ENCODE measurements at places on chromosomes 1 and 21.

GRCh38 chr1:39900662-39901463 is 854 bp downstream of the MYCL start:
- no peak for DNase-seq

DNA sequence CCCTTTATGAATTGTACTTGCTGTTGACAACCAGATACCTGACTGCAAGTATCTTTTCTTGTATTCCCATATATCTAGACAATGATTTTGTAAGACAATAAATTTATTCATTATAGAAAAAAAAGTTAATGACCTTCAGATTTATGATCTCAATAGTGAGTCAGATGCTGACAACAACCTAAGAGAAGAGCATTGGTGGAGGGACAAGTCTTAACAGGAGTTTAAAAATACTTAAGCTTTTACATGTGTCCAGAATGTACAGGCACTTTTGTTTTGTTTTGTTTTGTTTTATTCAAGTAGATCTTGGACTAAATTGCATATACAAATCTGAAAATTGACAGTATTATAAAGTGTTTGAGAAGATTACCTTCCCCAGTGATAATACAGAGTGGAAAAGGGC is 1544.6 kb upstream of the B3GALT2 start:
- DNase-seq, result no peak

GRCh38 chr1:213119794-213120193 is 68.8 kb downstream of the RPS6KC1 start:
- no peak for DNase-seq

GRCh38 chr1:40927781-40928180 is 51.7 kb upstream of the CTPS1 start:
- DNase-seq, result no peak

GRCh38 chr1:215863796-215864195 is 296.7 kb downstream of the KCTD3 start:
- DNase-seq, result no peak

- no peak for DNase-seq
These were observed 383.0 kb upstream of the VAMP3 start for GRCh38 chr1:7388141-7388487.

DNA sequence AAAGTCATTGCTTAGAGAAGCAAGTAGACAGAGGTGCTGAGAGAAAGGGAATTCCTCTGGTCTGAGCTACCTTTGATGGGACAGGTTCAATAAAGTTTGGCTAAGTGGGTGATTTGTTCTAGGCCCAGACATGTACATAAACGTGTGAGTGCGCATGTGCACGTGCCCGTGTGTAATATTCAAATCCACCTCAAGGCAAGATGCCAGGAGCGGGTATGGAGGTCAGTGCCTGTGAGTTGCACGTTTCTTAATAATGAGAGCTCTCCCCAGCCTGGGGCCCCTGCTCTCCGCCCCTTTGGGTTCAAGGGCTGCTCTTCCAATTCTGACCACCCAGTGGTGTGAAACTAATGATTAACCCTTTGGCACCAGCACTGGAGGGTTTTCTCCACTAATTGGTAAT is 53.8 kb upstream of the LMO4 start:
- DNase-seq, result no peak

- no peak for DNase-seq
These were observed 13.3 kb downstream of the CELA2B start for GRCh38 chr1:15489052-15489736.

GRCh38 chr1:31689854-31690253 is 14.0 kb downstream of the COL16A1 start:
- peak; percentile 97 for DNase-seq

- DNase-seq, result no peak
These were observed 50.7 kb downstream of the ADSS2 start for GRCh38 chr1:244400974-244401373.

- no peak for DNase-seq
These were observed 27.6 kb upstream of the SIPA1L2 start for GRCh38 chr1:232657426-232658005.

DNA sequence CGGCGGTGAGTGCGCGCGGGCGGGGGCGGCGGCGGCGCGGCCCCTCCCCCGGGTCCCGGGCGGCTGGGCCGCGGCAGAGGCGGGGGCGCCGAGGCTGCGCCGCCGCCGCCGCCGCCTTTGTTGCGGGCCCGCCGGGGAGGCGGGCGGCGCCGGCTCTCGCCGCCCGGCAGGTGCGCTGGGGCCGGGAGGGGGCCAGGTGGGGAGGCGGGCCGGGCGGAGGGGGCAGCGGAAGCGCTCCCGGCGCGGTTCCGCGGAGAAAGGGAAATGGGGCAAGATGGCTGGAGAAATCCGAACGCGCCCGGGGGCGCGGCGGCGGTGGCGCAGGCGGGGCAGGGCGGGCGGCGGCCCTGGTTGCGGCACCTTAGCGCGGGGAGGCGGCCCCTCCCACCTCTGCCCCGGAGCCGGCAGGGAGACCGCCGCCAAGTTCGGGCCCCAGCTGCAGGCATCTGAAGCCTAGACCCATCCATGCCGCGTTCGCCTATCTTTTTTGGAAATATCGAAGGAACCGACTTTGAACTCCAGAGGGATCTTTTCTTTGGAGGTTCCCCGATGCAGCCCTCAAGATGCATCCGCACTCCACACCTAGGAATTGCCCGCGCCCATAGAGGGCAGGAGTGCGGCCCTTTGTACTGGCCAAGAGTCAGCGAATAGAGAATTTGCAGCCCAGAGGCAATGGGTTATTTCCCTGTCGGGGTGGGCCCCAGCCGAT is 479 bp downstream of the POGK start:
- DNase-seq, result peak; percentile 27

DNA sequence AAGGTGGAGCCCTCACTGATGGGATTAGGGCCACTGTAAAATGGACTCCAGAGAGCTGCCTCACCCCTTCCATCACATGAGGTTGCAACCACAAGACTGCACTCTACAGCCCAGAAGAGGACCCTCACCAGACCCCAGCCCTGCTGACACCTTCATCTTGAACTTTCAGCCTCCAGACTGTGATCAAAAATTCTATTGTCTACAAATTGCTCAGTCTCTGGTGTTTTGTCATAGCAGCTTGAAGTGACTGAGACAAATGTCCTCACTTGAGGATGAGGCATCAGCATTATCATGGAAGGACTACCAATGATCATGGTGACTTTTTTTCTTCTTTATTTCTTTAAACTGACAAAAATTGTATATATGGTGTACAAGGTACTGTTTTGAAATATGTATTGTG is 26.7 kb upstream of the TRIM17 start:
- DNase-seq, result no peak

GRCh38 chr1:81731989-81732388 is 68.7 kb upstream of the ADGRL2 start:
- no peak for DNase-seq

GRCh38 chr1:165075725-165076370 is 280.7 kb downstream of the LMX1A start:
- DNase-seq, result peak; percentile 8

DNA sequence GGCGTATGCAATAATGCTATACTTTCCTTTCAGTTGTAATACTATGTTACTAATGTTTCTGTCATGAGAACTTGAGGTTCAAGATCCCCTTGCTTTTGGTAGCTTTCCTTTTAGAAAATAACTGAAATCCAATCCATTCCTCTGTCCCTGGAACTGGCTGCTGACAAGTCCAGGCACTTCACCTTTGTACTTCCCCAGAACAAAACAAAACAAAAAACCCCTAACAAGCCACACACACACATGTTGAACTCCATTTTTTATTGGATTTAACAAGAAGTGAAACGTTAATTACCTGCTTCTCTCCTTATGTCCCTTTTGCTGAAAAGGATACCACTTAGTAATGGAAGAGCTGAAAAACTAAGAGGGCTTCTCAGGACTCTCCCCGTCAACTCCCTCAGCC is 26.1 kb upstream of the SDC3 start:
- DNase-seq, result no peak

- no peak for DNase-seq
These were observed 281.9 kb downstream of the USP25 start for GRCh38 chr21:16011719-16012118.

GRCh38 chr1:162144853-162145252 is 75.4 kb downstream of the NOS1AP start:
- no peak for DNase-seq

DNA sequence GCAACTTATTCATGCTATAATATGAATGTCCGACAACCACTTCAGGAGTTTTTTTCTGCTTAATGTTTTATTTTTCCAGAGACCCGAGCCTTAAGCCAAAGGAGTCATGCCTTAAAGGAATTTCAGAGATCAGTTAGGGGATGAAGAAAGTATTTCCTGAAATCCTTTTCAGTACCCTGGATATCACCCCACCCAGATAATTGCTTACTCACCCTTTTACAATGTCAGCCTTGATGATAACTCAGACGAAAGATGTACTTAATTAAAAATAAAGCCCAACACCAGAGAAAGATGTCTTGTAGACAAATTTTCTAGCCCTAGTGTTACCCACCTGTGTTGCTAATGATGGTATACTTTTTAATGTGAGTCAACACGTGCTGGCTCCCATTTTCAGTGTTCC is 124.1 kb downstream of the XCL2 start:
- DNase-seq, result no peak

DNA sequence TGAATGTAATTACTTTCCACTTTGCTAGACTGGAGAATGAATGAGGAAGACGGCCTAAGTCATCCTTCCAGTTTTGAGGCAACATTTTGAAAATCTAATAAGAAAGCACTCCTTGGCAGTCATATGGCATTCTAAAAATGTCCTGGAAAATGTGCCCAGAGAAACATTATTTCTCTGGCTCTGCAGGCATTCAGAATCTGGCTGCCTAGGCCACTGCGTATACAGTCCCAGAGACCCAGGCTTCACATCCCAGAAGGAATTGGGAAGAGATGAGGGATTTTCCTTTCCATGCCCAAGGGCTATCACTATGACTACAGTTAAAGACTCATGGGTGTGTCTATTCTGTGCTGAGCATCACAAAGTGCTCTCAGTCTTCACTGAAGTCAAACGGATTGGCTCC is 92.9 kb downstream of the BEND5 start:
- no peak for DNase-seq

DNA sequence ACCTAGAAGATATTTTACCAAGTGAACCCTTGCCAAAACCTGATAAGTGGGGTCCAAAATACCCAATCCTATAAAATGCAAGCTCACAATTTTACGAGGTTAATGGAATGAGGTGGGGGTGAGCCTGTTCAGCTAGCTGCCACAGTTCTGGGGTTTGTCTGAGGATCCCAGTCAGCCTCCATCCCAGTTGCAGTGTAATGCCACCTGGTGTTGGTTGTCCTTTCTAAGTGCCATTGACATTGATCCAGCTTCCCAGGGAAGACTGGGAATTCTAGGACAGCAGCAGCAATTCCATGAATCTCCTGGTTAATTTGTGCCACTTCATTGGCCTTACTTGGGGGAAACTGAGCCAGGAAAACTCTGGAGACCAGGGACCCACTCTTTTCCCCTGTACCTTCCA is 298.3 kb downstream of the RWDD3 start:
- DNase-seq, result no peak

DNA sequence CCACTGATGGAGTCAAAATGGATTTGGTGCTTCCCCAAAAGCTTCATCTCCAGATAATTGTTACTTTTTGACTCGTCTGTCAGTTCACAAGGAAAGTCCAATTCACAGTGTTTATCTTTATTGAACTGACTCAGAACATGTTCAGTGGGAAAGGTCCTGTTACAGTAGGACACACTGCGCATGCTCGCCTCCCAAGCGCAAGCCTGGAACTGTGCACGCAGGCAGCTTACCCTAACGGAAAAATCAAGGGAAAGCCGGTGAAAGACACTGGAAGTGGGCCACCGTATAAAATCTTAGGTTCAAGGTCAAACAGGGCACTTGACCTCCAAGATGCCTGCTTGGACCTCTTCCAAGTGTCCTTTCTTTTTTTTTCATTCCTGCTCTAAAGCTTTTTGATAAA is 174.6 kb downstream of the USP25 start:
- DNase-seq, result no peak

- peak; percentile 85 for DNase-seq
These were observed at the start of gene RGS7 for GRCh38 chr1:241356519-241357365. TSS of gene RGS7 (minus strand) at chr1:241357205.

DNA sequence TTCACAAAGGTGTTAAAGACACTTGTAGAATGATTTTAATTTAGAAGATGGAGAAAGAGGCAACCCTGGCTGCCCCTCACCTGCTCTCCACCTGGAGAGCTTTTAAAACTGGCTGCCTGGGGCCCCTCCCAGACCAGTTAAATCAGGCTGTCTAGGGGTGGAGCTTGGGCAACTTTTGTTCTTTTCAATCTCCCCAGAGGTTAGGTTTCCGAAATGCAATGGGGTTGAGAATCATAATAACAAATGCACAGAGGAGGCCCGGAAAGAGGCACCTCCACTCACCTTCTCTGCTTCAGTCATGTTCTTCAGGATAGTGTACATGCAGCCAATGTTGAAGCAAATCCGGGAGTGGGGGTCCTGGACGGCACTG is 400 bp downstream of the NCF2 start:
- DNase-seq, result no peak

DNA sequence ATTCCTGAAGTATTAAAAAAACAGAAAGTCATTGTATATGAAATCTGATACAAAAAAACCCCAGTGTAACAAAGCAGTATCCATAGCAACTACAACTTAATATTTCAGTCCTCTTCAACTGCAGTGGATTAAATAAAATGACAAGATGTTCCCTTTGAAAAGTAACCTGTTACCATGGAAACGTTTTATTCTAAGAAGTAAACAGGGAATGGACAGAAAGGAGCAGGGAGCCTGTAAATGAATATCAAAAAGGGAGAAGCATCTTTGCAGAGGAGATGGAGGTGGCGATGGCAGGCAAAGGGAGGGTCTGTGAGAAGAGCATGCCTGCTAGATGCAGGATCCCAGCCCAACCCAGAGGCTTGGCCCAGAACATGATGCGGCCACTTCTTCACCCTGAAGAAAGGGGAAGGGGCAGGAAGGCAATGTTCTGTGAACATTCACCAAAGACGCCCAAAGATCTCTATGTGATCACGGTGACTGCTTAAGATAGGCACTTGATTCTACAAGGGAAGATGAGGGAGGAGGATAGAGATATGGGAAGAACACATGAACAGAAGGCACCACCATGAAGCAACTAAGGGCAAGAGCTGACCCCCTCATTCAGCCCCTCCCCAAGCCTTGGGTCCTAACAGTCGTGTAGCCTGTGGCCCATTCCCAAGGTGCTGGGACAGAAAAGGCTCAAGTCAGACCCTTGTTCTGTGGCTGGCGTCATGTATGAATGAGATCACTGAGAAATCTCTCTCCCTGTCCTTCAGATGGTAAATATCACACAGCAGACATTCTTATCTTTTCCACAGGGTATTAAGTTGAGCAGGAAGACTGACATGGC is 200.0 kb downstream of the SLC45A1 start:
- DNase-seq, result no peak

GRCh38 chr1:50704126-50704525 is 255.9 kb downstream of the FAF1 start:
- peak; percentile 43 for DNase-seq

DNA sequence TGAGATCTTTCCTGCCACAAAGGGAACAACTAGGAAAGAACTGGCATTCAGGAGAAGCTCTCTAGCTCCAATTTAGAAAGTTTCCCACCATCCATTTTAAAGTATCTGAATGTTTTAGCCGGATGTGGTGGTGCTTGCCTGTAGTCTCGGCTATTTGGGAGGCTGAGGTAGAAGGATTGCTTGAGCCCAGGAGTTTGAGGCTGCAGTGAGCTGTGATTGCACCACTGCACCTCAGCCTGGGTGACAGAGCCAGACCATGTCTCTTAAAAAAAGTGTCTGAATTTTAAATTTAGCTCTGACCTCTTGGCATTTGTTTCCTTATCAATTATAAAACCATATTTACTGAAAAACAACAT is 67.2 kb downstream of the RPAP2 start:
- DNase-seq, result no peak
